ENCODE measurements at places on chromosomes 12 and 14.

GRCh38 chr12:130775953-130776856 is 60.1 kb upstream of the RIMBP2 start:
- DNase-seq, result peak; percentile 22

DNA sequence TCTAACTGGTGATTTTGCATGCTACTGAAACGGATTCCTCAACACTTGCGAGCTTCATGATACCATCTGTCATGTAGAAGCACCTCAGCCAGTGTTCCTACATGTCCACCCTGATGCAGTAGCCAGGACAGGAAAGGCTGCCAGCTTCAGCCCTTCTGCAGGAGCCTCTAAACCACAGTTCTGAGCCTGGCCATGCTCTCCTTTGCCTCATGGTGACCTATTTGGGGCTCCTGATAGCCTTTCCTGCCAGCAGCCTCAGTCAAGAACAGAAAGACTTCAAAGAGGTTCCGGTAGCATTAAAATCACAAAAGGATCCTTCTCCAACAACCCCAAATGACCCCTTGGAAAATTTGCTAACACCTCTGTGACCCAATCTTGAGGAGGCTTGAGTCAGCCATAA is 96.0 kb downstream of the CNTN1 start:
- no peak for DNase-seq

GRCh38 chr14:27587103-27587502 is 989.3 kb upstream of the NOVA1 start:
- no peak for DNase-seq

DNA sequence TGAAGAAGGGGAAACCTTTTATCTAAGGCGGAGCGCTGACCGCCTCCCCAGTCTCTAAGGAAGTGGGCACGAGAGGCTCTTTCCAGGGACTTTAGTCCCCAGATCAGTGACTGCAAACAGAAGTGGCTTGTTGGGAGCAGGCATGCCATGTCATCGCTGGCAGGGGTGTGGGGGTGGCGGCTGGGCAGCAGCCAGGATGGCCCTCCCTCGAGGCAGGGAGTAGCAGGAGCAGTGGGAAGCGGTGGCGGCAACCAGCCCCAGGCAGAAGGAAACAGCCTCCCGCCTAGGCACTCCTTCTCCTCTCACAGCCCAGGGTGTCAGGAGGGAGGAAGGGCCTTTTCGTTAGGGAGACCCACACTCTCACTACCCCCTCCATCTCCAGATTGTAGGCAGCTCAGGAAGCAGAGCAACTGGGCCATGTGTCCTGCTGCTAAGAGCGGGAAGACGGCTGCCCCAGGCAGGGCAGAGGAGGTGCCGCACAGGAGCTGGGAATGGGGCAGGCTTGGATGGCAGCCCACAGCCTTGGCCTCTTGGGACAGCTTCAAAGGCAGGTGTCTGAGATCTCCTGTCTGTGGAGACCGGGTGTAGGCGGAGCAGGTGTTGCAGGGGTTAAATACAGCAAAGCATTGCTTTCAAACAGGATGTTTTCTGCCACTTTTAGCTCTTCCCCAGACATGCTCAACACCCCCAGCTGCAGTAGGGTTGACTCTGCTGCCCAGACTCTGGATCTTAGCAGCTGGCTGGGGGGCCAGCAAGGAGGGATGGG is 21.8 kb downstream of the VDR start:
- no peak for DNase-seq

DNA sequence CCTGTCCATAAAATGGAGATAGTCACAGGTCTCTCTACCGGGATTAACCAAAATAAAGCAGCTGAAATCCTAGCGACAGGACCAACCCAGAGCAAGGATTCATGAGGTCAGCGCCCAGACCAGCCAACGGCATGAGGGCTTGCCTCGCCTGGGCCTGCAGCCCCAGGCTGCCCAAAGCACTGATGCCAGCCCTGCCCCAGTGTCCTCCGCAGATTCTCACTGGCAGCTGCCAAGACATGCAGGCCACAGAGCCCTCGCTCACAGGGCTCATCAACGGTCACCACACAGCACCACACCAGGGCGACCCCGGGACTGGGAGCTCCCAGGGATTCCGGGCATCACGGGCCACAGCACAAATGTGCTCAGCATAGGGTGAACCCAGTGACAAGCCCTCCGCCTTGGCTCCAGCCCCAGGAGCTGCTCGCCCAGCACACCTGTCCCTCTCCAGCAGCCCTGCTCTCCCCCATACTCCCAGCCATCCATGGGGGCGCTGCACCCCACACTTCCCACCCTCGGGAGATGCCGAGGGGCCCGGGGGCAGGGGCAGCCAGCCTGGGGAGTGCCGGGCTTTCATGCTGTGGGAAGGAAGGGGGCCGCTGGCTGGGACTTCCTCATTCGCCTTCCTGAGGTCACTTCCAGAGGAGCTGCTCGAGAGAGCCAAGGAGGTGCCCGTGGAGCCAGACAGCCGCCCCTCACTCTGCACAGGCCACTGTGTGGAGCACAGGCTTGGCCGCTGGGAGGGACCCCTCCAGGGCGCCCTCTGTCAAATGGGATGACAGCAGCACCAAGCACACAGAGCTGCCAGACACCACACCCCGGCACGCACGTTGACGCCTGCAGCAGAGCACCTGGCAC is 14.1 kb downstream of the RAB35 start:
- no peak for DNase-seq

DNA sequence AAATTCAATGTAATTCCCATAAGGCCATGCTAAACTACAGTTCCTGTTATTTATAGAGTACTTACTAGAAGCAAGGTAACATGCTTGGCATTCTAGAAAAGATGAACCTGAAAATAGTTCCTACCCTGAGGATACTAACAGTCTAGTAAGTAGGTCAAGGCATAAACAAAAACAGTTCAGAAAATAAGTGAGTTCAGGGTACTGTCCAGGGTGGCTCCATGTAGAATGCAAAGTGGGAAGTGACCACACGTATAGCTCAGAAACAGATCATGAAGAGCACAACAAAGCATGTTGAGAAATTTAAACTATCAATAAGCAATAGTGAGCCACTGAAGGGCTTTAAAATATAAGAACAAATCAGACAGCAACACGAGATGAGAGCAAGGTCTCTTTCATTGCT is 2.3 kb downstream of the TMED10 start:
- no peak for DNase-seq

GRCh38 chr14:92677087-92677668 is 71.2 kb downstream of the LGMN start:
- DNase-seq, result peak; percentile 40

- DNase-seq, result peak; percentile 85
These were observed 30.0 kb downstream of the GALNT4 start for GRCh38 chr12:89494411-89495231.

Measured in activated CD4-positive, alpha-beta T cell treated with anti-CD3 and anti-CD28 coated beads, Interleukin-2, Interleukin-4, amounts not matched to agents 100 ng/mL and 50 ng/mL, durations not matched to agents 16 hours and 8 hours (primary cell).